ENCODE measurements at places on chromosomes 12 and 14.
A peak's percentile ranks its signal among the peaks of the same experiment; 100 is the strongest.

GRCh38 chr12:51424094-51424661 is 453 bp upstream of the SLC4A8 start:
- DNase-seq, result no peak

GRCh38 chr12:49696723-49697122 is 10.5 kb downstream of the FMNL3 start:
- no peak for DNase-seq

- no peak for DNase-seq
Measured at GRCh38 chr14:82719617-82720016, 1186.0 kb upstream of the SEL1L start.

GRCh38 chr14:22843123-22843925 is 6.9 kb downstream of the MMP14 start:
- DNase-seq, result peak; percentile 9

DNA sequence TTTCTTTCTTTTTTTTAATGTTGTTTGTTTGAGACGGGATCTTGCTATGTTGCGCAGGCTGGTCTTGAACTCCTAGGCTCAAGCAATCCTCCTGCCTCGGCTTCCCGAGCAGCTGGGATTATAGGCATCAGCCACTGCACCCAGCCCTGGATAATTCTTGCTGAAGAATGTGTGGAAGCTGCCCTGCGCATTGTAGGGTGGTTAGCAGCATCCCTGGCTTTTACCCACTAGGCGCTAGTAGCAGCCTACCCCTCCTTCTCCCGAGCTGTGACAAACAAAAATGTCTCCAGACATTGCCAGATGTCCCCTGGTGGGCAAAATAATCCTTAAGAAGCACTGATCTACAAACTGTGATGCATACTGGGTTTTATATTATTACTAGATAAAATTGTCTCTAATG is 6.6 kb downstream of the DCAF4 start:
- DNase-seq, result peak; percentile 64

DNA sequence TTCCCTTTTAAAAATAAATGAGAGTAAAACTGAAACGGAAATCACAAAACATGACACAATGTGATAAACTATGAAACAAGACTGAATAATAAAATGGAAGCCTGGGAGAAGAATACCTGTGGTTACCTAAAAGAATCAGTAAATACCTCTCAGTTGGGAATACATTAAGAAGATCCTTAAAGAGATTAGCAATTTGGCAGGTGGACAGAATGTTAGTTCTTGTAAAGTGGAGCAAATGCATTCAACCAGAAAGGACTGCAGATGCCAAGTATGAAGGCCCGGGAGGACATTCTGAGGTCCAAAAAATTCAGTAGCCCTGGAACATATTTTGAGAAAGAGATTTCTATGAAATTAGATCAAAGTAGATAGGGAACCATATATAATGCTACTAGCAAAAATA is 861.3 kb upstream of the SEL1L start:
- no peak for DNase-seq

DNA sequence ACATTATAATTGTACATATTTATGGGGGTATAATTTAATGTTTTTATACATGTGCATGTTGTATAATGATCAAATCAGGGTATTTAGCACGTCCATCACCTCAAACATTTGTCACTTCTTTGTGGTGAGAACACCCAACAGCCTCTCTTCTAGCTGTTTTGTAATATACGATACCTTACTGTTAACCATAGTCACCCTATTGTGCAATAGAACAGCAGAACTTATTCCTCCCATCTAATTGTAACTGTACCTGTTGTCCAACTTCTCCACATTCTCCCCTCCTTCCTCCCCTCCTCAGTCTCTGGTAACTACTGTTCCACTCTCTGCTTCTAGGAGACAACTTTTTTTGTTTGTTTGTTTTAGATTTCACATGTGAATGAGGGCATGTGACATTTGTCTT is 197.0 kb upstream of the PKP2 start:
- DNase-seq, result no peak

- no peak for DNase-seq
Measured at GRCh38 chr14:84041421-84041820, 1488.5 kb upstream of the FLRT2 start.

GRCh38 chr12:70154087-70154638 is 89.1 kb upstream of the CNOT2 start:
- DNase-seq, result no peak

GRCh38 chr14:75562089-75562488 is 16.3 kb upstream of the FLVCR2 start:
- no peak for DNase-seq

- DNase-seq, result no peak
Measured at GRCh38 chr12:104704224-104704779, 247.6 kb downstream of the CHST11 start.

- DNase-seq, result no peak
Measured at GRCh38 chr14:83044001-83044400, 1510.3 kb upstream of the SEL1L start.

GRCh38 chr12:116432314-116432750 is 126.8 kb upstream of the MAP1LC3B2 start:
- DNase-seq, result no peak

DNA sequence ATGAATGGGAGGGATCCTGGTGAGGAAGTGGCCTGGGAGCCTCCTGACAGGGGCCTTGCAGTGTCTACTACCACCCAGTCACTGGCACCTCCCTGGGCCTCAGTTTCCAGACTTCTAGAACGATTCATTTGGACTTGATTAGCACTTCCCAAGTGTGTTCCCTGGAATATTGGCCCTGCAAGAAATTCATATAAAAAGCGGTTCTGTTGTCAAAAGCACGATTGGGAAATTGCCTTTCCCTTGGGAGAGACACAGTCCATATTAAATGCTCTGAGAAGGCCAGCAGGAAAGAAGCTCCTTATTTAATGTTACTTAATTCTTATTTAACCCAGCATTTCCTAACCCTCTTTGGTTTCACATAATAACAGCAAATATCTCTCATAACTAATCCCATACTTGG is 61.9 kb downstream of the DRAM1 start:
- DNase-seq, result no peak

DNA sequence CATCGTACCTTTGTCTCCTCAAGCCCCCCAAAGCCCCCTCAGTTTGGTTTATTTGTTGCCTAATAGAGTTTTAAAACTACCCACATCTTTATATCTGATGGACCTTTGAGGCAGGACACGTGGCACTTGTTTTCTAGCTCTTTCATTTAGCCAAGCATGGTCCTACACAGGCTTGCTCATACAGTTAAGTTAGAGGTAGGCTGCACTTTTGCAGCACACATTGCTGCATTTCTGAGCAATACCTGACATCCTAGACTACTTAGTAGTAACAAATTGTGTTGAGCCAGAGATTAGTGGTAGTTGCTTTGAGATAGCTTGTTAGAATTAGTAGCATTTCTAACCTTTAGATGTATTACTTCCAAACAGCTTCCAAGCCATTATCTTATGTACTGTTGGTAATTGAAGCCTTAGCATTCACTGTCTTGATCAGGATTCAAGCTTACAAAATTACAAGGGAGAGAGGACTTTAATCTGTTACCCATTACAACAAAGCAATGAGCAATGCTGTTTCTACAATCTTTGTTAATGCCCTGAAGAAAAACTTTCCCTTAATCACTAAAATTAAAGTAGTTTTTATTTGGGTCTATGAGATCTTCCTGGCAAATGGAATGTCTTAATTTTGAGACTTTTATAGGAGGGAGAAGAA is 96.6 kb downstream of the WNK1 start:
- no peak for DNase-seq

- DNase-seq, result no peak
Measured at GRCh38 chr14:99574099-99574880, 29.7 kb downstream of the CCDC85C start.

GRCh38 chr12:75735853-75736252 is 224.4 kb upstream of the KRR1 start:
- DNase-seq, result no peak

DNA sequence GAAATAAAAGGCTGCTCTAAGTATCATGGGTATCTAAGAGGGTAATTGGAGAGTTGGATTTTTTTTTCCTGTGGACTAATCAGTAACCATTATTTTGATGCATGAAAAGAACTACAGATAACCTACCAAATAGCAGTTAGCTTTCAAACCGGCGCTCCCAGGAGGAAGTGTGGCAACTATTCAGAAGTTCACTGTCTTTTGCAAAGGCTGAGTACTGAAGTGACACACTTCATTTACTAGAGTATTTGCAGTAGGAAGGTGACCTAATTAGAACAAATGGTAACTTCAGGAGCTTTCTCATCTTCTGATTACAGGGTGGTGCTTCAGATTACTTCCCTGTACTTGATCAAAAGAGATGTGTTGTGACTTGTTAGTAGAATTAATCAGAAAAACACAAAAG is 87.7 kb downstream of the PELI2 start:
- no peak for DNase-seq

GRCh38 chr14:65237023-65237814 is 134.9 kb upstream of the MAX start:
- no peak for DNase-seq

DNA sequence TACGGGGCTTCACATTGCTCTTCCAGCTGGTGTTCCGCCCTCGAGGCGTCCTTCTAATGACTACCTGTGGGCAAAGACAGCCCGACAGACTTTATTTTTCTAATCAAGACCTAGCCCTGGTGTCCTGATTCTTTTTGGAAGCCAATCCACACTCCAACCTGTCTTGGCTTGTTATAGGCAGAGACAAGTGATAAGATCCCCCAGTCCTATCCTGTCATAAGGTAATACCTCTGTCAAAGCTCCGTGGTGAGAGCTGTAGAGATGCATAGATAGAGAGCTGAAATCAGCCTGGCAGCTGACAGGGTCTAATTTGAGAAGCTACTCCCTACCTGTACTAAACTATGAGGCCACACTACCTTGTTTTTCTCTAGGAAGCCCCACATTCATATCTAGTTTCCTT is 11.5 kb upstream of the WNK1 start:
- no peak for DNase-seq

DNA sequence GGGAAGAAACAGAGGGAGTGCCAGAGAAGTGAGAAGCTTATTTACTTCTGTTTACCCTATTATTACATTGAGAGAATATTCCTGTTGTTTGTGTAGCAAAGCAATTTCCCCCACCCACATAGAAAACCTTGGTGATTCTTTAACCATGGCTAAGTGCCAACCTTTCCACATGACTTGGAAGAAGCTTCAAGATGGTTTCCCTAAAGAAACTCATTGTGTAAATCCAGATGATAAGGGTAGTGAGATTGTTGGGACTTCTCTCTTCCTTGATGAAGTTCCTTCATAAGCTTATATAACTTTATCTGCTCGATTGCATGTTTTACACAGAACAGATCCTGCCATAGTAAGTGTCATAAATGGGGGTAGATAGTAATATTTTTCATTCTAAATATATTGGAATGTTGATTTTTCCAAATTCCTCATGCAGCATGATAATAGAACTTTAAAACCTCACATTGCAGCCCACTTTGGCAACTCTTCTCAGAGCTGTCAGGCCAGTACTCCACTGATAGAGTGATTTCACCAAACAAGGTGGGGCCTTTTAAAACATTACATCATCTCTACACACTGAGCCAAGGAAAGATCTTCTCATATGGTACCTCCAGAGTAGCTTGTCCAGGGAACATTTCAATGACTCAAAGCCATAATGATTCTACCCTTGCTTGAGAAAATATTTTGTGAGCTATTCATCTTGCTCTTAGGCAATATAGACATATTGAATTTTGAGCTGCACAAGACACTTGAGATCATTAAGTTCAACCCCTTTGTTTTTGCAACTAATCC is 47.8 kb upstream of the KIF21A start:
- DNase-seq, result no peak

DNA sequence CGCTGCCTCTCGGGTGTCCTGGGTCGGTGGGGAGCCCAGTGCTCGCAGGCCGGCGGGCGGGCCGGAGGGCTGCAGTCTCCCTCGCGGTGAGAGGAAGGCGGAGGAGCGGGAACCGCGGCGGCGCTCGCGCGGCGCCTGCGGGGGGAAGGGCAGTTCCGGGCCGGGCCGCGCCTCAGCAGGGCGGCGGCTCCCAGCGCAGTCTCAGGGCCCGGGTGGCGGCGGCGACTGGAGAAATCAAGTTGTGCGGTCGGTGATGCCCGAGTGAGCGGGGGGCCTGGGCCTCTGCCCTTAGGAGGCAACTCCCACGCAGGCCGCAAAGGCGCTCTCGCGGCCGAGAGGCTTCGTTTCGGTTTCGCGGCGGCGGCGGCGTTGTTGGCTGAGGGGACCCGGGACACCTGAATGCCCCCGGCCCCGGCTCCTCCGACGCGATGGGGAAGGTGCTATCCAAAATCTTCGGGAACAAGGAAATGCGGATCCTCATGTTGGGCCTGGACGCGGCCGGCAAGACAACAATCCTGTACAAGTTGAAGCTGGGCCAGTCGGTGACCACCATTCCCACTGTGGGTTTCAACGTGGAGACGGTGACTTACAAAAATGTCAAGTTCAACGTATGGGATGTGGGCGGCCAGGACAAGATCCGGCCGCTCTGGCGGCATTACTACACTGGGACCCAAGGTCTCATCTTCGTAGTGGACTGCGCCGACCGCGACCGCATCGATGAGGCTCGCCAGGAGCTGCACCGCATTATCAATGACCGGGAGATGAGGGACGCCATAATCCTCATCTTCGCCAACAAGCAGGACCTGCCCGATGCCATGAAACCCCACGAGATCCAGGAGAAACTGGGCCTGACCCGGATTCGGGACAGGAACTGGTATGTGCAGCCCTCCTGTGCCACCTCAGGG is 679 bp downstream of the ARF6 start:
- peak; percentile 80 for DNase-seq

DNA sequence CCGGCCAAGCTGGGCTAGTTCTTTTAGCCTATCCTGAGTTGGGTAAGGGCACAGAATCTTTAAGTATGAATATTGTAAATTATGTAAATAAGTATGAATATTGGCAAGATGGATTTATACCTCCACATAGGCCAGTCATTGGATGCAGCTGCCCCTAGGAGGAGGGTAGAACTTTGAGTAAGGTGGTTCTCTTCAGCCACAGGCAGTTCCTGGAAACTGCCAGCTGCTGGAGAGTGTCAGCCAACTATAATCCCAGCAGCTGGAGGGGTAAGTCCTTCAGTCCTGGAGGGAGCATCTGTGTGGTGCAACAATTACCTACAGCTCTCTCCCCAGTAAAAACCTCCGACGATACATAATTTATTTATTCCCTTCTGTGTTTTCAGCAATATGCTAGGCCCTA is 65.8 kb upstream of the TMPO start:
- no peak for DNase-seq

GRCh38 chr14:71650187-71650755 is 282.0 kb upstream of the RGS6 start:
- DNase-seq, result no peak

- no peak for DNase-seq
Measured at GRCh38 chr14:71238835-71239234, 331.6 kb downstream of the PCNX1 start.

DNA sequence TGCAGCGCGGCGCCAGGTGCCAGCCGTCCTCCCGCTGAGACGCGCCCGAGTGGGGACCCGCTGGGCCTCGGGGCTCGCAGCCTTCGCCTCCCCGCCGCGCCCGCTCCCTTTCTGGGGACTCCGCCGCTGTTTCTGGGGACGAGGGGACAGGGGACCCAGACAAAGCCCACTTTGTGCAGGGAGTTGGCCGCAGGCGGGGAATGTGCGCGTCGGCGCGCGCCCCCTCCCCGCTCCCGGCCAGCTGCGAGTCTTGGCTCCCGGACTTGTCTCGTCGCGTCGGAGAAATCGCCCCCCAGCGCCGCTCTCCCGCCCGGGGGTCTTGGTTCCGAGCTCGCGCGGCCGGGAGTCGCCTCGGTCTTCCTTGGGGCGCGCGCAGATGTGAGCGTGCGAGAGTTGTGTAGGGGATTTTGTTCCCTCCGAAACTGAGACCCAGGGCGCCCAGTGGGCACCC is 717 bp downstream of the VASH1 start:
- DNase-seq, result no peak

Data from D341Med (cell line).